Adipose tissue (tissue), 3 donors: ENCODE measurements at places on chromosomes 7 and 10. TPM values are rescaled to one million over a fixed set of nuclear protein-coding genes. Genes with fewer than 3 reads are reported as not detected.

The PTPRN2 gene
- polyA plus RNA-seq: 7.3 TPM

The ZNF92 gene
- 3.2 TPM for polyA plus RNA-seq

The CYP26C1 gene
- not detected for polyA plus RNA-seq

The GSAP gene
- polyA plus RNA-seq: 6.6 TPM

The ZNF425 gene
- 0.56 TPM for polyA plus RNA-seq

The CYP2C8 gene
- polyA plus RNA-seq: 1.1 TPM

The WNT8B gene
- polyA plus RNA-seq: not detected

The ARF5 gene
- polyA plus RNA-seq: 152 TPM
